ENCODE measurements at places on chromosomes 2 and 18.

- no peak for DNase-seq
Observed at GRCh38 chr18:68489013-68489792, 225.7 kb downstream of the TMX3 start.

GRCh38 chr2:219056896-219057708, 3.6 kb downstream of the IHH start:
- no peak for DNase-seq

GRCh38 chr2:47771211-47771610, 11.7 kb upstream of the MSH6 start:
- no peak for DNase-seq

GRCh38 chr18:69840445-69840844, 107.2 kb downstream of the CD226 start:
- no peak for DNase-seq

GRCh38 chr2:208541461-208541988, 134.9 kb downstream of the PTH2R start:
- DNase-seq, result no peak

- DNase-seq, result no peak
Observed at GRCh38 chr2:12618576-12618975, 98.2 kb upstream of the TRIB2 start.

GRCh38 chr2:112275887-112276773, 733 bp downstream of the ZC3H6 start:
- peak; percentile 92 for DNase-seq

DNA sequence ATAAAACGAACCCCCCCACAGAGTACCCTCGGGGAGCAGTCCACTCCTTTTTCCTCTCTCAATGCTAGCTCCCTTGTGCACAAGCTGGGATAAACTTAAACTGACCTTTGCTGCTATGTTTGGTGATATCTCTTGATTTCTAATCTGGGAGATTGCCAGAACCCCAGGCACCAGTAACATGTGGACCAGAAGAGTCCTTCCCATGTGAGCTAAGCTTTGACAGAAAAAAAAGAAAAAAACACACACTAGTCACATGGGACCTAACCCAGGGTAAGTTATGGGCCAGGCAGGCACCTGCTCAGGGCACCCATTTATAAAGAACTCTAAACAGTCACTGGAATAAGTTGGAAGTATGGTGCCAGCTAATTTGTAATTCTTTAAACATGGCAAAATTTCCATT, 242.6 kb downstream of the EN1 start:
- DNase-seq, result no peak

GRCh38 chr2:47344890-47345589, 57.9 kb upstream of the MSH2 start:
- DNase-seq, result no peak

DNA sequence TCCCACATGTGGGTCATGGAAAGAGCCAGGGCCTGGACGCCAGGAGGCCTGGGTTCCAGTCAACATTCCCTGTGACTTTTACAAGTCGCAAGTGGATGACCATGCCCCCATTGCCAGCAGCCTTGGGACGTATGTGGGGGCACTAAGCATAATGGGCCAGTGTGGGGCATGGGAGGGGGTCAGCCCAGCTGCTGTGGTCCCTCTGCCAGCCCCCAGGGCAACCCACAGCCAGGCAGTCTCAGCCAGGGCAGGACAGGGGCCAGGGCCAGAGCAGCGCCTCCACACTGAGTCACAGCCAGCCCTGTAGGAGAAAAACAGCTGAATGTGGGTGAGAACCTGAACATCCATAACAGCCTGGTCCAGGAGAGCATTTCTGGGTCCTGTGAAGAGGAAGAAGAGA, 173.2 kb downstream of the GFPT1 start:
- DNase-seq, result no peak

- DNase-seq, result no peak
Observed at GRCh38 chr2:79903222-79904000, 390.6 kb downstream of the CTNNA2 start.

GRCh38 chr2:102217032-102217431, 30.2 kb downstream of the IL1RL2 start:
- DNase-seq, result no peak

- DNase-seq, result no peak
Observed at GRCh38 chr2:136392897-136393505, 275.1 kb upstream of the CXCR4 start.

GRCh38 chr2:25639696-25640095, 33.7 kb downstream of the DTNB start:
- no peak for DNase-seq

- DNase-seq, result no peak
Observed at GRCh38 chr2:280650-281110, 7.2 kb downstream of the ALKAL2 start.

- no peak for DNase-seq
Observed at GRCh38 chr2:2762166-2762908, 431.3 kb upstream of the MYT1L start.

DNA sequence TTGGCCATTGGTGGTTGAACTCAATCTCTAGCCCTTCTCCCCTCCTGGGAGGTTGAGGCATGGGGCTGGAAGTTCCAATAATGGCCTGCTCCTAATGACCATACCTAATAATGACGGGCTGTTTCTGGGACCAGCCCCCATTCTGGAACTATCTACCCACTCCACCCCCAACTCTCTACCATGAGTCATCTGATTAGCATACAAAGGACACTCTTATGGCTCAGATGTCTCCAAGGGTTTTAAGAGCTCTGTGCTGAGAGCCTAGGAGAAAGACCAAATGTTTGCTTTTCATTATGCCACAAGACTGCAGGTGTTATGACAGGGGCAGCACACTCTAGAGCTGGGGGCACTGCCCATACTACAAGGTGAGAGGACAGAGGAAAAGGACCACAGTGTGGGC, 137.0 kb upstream of the NCKAP5 start:
- no peak for DNase-seq

GRCh38 chr2:191571163-191571769, 106.7 kb upstream of the NABP1 start:
- DNase-seq, result no peak
